ENCODE measurements at places on chromosomes 3 and 15.

GRCh38 chr3:64987726-64988125 is 299.9 kb upstream of the ADAMTS9 start:
- DNase-seq, result no peak

GRCh38 chr3:147113293-147114044 is 292.9 kb downstream of the ZIC4 start:
- no peak for DNase-seq

- DNase-seq, result no peak
Measured at GRCh38 chr3:58029842-58030584, 21.8 kb downstream of the FLNB start.

DNA sequence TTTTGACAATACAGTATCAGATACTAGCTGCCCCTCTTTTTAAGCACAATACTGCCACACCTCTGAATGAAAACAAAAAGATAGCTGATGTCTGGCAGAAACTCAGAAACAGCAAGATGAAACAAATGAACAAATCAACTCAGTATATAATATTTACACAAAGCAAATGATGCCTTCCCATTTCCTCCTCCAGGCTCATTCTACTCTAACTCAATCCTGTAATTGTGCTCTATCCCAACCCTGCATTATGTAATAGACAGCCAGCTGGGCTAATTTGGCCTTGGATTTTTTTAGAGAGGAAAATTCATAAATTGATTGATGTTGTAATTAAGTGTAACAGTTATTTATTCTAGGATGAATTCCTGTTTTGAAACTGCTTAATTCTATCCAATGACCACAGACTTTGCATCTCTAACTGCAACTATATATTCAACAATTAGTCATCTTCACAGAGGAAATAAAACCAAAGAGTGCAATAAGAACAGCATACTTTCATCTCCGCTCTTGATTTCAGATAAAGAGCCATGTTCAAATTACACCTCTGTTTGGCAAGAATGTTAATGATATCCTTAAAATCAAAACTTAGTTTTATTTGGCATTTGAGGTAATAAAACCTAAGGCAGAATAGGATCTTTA is 6.1 kb downstream of the ATG3 start:
- DNase-seq, result no peak

DNA sequence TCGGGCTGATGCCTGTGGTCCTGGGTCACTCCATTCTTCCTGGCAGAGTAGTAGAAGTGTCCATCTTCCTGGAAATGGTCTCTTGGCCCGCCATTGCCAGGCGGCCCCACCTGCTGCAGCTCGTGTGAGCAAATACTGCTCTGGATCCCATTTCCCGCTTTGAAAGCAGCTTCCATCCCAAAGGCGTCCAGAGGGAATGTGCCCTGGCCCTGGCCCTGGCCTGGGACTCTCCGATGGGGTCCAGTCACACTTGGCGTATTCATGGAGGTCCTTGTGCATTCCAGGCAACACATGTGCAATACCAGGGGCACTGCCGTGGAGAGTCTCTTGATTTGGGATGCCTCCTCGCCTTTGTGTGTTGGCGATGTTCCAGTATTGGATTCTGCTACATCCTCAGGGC is 111.1 kb downstream of the SNRPN start:
- DNase-seq, result peak; percentile 20

DNA sequence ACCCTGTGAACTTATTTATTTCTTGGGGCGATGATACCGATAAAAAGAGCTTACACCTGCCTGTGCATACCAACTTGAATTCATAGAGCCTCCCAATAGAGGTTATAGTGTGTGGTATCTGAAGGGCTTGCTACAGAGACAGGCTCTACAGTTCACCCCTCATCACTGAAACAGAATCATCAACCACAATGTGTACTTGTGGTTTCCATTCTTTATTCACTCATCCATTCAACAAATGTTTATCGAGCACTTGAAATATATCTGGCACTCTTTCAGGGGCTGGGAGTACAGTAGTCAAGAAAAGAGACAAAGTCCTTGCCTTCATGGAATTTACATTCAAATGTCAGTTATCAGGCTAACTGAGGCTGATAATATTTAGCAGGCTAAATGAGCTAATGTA is 134.4 kb upstream of the SKOR1 start:
- DNase-seq, result no peak

GRCh38 chr3:193782276-193782647 is 189.3 kb downstream of the OPA1 start:
- DNase-seq, result no peak

GRCh38 chr3:22474706-22475445 is 723.9 kb upstream of the ZNF385D start:
- no peak for DNase-seq

DNA sequence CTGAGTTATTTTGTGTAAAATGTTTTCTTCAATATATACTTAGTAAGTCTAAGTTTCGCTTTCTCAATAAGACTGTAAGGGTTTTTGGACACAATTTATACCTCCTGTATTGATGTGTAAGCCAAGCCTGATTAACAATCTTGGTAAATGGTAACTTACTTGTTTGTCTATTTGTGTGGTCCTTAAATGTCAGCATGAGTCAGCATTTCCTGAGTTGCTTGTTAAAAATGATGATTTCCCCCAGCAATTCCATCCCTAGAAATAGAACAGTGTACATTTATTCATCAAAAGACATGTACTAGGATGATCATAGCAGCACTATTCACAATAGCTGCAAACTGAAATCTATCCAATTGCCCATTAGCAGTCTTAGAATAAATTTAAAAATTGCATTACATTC is 53.4 kb upstream of the LRIG1 start:
- DNase-seq, result no peak

GRCh38 chr15:69748576-69749185 is 296.1 kb downstream of the RPLP1 start:
- no peak for DNase-seq
